ENCODE measurements at places on chromosomes 2 and 18. TPM values are rescaled to one million over a fixed set of nuclear protein-coding genes. Genes with fewer than 3 reads are reported as not detected.

DNA sequence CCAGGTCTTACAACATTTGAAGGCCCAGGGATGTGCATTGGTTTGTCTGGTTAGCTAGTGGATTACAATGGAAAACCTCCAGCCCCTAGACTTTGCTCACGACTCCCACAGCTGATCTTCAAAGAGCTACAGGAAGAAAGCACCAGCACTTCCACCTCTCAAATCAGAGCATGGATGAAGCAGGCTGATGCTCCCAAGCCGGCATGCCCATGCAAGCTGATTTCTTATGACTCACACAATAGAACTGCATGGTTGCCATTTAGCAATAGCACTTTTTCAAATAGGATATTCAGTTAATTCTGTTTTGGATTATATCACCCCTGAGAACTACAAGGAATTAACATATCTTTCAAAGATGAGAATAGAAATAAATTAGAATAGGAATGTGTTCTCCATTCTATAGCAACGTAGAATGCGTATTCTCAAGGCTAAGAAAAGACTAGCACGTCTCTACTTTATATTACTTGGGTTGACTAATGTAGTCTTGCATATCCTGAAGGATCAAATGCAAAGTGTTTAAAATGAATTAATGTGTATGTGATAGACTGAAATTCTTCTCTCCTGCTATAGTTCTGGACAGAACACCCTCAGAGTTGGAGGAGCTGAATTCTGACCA lies 292.4 kb downstream of the TRIB2 start:
- DNase-seq = no peak

- DNase-seq = no peak
Observed at GRCh38 chr2:20400787-20401488, 45.9 kb upstream of the RHOB start.

FSHR gene
- total RNA-seq = not detected

DNA sequence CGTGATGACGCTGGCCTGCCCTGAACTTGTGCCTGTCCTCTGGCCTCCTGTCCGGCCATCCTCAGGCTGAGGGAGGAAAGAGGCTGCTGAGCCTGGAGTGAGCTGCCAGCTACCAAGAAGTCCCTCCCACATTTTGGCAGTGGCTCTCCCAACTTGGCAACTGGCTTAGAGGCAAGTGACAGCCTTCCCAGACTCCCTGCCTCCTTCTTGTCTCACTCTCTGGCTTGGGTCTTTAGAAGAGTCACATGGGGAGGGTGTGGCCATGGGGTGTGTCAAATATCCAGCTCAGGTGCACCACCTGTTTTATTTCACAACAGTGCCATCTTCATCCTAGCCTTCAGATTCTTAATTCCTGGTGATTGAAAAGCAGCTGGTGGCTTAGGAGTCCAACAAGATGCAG lies 222.9 kb downstream of the PRKCE start:
- DNase-seq = no peak

DNA sequence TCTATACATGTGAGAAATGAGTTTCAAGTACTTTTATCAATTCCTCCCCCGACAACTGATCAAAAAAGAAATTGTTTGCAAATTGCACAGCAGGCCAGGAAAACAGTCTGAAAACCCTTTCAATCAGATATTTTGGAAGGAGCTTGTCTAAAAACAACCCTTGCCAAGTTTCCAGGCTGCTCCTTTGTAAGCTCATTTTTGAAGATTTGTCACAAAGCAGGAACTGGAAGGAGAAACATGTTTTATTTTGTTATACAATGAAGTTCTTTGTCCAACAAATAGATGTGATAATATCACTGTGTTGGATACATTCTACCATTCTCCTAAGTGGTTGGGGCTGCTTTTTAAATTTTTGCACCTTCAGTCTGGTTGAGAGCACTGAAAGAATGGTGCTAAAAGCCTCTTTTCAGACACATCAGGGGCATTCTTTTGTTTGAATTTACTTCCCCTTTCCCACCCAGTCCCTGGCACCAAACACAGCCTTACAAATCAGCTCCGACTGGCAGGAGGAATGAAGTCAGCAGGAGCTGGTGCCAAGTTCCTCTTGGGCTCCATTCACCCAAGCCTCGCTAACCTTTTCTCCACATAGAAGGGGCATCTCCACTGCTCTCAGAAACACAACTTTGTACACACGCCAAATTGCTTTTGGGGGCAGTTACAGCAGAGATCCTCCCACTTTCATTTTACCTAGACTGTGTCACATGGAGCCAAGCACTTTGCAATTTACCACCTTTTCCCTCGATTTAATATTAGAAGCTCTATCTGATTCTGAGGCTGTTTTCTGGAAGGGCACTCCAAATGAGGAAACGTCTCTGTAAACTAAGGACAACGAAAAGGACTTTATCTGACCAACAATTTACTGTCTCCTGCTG lies 88.0 kb downstream of the C1D start:
- DNase-seq = no peak

ONECUT2 gene
- not detected for total RNA-seq

ADD2 gene
- total RNA-seq = 1.2 TPM
